ENCODE measurements at places on chromosomes 3 and 15.

DNA sequence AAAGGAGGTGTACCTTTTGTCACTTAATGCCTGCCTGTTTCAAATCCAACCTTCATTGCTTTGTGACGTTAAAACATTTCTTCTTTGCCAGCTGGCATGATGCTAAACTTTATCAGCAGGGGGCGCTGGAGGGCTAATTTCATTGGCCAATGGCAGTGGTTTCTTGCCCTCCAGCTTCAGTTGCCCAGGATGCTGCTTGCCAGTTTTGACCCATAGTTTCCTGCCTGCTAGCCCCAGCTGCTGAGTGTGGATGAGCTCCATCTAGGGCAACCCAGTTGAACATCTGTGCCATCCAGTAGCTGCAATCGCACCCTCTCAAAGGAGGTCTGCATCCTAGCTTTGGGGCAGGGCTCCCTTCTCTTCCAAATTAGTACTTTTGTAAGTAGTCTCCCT lies 22.1 kb downstream of the ACKR2 start:
- DNase-seq, result peak; percentile 56

DNA sequence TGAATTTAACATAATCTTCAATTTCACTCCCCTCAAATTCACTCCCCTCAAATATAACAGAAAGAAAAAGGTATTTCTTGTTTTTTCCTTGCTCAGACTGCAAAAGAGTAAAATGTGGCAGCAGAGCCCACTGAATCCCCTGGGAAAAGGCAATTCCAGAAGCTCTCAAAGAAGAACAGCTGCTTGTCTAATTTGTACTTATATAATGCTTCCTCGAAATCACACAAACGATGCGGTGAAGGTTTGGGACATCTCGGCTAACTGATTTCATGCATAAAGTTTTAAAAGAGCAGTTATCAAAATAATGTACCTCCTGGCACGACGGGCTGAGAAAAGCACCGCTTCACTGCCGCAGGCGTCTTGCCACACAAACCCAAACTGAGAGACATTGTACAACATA lies 10.7 kb downstream of the BDH1 start:
- DNase-seq, result no peak

DNA sequence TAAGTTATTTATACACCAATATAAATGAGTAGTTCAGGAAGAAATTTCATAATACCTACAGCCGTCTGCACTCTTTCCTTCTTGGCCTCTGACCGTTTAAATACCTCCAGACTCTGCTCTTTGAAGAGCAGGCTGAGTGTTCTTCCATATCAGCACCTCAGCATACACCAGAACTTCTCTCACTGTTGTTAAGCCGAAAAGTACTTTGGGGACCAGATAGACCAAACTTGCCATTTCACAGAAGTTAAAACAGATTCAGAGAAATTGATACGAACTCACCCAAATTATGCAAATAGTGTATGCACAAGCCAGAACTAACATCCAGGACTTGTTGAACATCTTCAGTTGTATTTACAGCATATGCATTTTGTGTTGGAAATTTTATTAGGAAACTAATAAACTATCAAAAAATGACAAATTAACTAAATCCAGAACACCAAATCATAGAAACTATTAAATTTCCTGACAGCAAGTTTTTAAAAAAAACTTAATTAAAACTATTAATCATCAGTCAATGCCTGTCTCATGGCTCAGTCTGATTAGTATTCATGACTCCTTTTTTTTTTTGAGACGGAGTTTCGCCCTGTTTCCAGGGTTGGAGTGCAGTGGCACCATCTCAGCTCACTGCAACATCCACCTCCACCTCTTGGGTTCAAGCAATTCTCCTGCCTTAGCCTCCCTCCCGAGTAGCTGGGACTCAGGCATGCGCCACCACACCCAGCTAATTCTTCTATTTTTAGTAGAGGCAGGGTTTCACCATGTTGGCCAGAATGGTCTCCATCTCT lies 24.1 kb downstream of the CGGBP1 start:
- no peak for DNase-seq

- no peak for DNase-seq
These were observed 164.3 kb upstream of the VEPH1 start for GRCh38 chr3:157667493-157667892.

DNA sequence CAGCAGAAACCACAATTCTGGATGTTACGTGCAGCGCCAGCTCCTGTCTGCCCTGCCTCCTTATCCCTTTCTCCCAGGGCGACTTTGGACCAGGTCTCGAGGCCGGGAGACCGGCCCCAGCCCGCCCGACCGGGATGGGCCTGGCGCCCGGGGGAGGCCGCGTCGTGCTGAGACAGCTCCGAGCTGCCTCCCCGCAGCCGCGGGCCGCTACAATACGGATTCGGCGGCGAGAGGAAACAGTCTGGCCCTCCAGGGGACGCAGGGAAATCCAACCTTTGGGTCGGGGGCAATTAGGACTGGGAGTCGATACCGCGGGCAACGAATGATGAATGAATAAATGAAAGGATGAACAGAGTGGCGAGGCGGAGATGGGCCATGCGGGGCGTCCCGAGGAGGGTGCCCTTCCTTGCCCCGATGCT lies 537 bp downstream of the GRAMD2A start:
- DNase-seq, result no peak

GRCh38 chr3:24128199-24129005 lies 183.3 kb downstream of the NR1D2 start:
- DNase-seq, result no peak
